ENCODE measurements at places on chromosomes 3 and 15.

- no peak for DNase-seq
Measured at GRCh38 chr15:87167055-87167454, 1087.4 kb downstream of the AGBL1 start.

DNA sequence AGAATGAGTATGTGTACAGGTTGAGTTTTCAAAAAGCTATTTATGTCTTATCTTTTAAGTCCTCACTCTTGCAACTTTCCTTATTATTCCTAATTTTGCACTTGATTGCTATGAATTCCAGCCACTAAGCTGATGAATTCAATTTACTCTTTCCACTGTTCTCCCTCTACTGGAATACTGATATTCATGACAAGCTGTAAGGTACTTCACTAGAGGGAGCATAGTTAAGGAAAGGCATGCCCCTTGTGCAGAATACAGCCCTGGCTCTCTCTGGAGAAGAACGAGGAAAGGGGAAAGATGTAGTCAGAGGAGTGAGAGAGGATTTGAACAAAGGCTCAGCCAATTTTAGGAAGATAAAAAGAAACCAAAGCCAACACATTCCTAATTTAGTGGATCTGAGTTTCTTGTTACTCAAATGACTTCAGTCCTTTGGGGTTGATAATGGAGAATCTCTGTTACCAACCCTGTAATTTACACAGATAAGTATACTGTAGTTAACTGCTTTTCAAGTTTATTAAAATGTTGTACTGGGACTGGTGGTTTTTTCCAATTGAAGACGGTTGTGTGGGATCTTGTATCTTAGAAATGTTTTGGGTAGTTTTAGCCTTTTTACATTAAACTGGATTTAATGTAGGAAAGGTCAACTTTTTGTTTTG, 4.0 kb downstream of the SCAANT1 start:
- no peak for DNase-seq

DNA sequence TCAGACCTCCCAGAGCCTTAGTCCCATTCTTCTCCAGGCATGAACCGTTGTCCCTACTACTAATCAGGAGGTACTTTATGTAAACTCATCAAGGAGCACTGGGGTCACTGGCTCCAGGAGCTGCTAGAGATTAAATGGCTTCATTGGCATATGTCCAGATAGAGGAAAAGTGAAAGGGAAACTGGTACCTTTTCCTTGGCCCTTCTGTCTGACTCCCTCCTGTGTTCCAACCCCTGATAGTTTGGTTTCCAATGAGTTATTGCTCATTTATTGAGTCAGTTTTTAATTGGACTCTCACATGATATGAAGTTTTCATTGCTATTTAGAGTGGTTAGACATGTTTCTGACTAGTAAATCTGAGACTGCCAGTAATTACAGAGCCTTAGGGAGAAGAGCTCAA, 130.5 kb upstream of the BFSP2 start:
- DNase-seq, result no peak

DNA sequence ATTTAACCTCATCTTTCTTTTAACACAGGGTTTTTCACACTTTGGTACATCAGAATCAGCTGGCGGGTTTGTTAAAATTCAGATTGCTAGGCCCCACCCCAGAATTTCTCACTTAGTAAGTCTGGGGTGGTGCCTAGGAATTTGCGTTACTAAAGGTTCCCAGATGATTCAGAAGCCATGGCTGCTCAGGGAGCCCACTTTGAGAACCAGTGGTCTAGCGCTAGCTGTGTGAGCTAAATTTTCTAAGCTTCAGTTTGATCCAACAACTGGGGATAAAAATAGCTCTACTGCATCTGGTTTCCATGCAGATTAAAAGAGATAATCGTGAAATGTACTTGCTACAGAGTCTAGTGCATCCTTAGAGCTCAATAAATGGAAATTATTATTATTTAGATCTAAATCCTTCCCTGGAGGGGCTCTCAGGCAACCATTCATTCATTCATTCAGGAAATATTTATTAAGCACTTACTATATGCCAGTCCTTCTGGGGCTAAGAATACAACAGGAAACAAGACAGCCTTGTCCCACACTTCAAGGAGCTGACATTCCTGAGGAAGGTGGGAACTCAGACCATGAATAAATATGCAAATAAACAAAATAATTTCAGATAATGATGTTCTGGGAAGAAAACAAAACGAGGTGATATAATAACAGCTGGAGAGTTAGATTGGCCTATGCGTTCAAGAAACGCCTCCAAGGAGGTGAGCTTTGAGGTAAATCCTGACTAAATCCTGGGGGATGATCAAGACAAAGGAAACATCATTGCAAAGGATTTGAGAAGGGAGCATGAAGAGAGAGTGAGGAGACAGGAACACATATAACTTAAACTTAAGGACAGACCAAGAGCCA, 3.9 kb upstream of the CIDEC start:
- DNase-seq, result no peak

DNA sequence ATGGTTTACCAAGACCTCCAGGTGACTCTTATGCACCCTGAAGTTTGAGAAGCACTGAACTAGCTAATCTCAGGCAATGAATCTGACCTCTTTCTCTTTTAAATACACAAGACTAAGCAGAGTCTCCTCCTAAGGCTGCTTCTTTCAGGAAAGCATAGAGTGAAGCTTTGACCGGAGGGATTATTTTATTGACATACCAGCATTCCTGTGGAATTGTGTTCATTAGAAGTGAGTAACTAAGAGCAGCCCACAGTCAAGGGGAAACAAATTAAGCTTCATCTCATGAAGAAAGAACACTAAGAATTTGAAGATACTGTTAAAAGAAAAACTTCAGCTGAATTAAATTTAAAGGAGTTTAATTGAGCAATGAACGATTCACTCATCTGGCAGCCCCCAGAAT, 963.5 kb downstream of the NTRK3 start:
- DNase-seq, result no peak

DNA sequence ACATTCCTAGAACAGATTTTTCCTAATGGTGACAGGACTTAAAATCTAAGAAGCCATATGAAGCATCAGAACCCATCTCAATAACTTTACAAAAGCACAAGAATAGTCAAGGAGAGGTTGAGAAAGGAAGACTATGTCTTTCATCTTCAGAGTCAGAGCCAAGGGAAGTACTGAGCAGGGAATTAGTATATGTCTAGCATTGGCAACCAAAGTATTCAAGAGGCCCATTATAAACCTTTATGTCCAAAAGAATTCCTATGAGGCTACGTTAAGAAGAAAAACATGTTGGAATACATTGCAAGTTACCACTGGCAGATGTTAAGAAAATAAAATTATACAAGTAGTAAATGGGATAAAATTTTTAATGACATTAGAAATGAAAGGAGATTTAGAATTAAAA, 150.5 kb downstream of the MAGI1 start:
- DNase-seq, result no peak

DNA sequence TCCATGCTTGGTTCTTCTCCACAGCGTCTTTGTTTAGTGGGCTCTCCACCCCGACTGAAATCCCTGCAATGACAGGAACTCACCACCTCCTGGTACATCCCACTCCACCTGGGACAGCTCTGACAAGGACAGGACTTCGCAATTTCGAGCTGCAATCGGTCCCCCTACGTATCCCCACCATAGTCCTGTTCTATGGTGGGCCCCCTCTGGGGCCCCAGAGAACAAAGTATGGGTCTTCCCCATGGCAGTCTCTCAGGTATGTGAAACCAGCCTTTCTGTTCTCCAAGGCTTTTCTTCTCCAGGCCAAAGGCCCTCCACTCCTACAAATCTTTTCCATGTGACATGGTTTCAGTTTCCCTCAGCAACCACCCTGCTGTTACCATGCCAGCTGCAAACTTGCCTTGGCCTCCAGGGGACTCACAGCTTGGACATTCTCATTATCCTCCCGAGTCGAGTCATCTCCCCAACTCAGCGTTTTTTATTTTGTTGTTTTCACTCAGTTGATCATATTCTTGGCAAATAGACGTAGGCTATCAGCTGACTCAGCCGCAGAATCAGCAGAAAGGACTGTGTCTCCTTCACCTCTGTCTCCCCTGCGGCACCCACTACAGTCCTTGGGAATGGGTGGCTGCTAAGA, 233.3 kb downstream of the OPA1 start:
- DNase-seq, result no peak

DNA sequence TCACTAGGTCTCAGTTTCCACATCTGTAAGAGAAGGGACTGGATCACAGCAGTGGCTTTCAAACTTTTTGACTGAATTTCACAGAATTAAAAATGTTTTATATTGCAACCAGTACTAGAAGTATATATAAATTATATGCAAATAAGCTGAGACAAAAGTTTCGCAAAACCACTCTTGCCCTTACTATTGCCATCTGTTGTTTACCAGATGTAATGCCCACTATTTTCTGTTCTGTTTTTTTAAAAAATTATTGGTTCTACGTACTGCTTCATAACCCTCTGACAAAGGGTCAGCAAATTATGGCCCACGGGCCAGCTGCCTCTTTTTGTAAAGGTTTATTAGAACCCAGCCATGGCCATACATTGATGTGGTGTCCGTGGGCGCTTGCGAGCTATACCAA, 44.8 kb downstream of the PDIA5 start:
- DNase-seq, result no peak

DNA sequence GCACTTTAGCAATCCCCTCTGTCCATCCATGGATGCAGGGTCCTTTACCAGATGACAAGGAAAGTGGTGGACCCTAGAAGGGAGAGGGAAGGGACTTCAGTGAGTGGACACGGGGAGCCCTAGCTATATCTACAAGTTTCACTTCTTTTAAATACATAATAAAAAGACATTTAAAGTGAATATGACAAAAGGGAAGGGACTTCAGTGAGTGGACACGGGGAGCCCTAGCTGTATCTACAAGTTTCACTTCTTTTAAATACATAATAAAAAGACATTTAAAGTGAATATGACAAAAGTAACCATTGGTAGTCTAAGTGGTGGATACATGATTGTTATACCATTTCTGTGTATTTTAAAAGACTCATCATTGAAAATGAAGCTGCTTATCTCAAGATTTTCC, 81.9 kb upstream of the HES1 start:
- DNase-seq, result no peak

GRCh38 chr3:39707314-39707909, 102.0 kb upstream of the MYRIP start:
- no peak for DNase-seq

GRCh38 chr3:98002717-98003116, 30.5 kb upstream of the RIOX2 start:
- no peak for DNase-seq

DNA sequence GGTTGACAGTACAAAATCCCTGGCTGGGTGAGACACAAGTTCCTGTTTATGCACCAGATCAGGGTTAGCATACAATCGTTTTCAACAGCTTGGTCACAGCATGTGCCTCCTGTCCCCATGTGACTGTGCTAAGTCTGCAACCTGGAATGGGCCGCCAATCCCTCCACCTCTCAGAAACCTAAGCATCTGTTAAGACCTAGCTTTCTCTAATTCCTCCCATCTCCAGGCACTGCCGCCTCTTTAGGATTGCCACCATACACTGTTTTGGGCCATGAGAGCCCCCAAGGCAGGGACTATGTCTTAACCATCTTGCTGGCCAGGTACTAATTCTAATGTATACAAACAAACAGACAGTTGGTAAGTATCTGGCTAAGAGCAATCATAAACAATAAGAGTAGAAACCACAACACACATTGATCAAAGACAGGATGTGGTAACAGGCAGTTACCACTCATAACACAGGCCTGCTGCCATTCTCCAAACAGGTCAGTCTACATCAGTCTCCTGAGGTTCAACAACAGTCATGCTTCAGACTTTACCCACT, 25.6 kb downstream of the SEC22C start:
- DNase-seq, result no peak
